ENCODE measurements at places on chromosomes 7 and 10.
A peak's percentile ranks its signal among the peaks of the same experiment; 100 is the strongest.

DNA sequence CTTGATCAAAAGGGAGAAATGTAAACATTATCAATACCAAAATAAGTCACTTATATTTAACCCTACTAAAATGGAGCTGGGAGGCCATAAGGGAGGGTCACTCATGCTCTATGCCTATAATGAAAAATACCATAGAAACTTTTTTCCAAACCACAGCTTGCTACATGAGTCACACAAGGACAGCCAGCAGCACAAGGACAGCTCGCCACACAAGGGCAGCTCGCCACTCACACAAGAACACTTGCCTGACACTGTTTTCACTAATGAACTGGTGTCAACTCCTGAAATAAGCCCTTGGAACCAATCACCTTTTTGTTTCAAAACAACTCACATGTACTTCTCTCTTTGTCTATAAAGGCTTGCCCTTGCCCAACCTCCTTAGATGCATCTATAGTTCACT is 43.3 kb downstream of the FRMPD2 start:
- no peak for DNase-seq

DNA sequence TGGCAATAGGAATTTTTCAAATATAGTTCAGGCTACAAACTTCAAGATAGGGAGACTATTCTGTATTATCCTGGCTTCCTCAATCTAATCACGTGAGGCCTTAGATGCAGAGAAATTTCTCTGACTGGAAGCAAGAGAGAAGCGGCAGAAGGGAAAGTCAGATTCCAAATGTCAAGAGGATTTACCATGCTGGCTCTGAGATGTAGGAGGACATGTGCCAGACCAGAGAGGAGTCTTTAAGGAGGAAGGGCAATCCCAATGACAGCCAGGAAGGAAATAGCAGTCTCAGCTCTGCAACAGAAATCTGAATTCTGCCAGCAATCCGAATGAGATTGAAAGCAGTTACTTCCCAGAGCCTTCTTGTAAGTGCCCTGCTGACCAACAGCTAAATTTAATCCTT is 57.4 kb downstream of the NUTM2E start:
- DNase-seq: no peak

- DNase-seq: no peak
Measured at GRCh38 chr7:23062452-23062851, 43.1 kb upstream of the KLHL7 start.

GRCh38 chr7:121797657-121798452 is 75.1 kb upstream of the PTPRZ1 start:
- no peak for DNase-seq

DNA sequence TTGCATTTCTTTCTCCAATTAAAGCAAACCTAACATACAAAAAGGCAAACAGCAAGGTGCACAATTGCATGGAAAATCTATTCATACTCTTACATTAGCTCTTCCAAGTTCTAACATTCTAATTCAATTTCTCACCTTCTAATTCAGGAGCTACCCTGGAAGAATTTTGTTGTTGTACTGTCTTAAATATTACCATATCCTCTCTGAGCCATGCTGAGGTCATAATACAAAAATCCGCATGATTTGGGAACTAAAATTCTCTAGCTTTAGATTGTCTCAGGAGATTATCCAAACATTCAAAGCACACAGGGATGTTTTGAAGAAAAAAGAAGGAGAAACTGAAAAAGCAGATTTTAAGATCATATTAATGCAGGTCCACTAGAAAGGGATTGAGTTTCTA is 229.9 kb downstream of the KIAA1217 start:
- no peak for DNase-seq

- no peak for DNase-seq
Measured at GRCh38 chr7:76065016-76065612, 17.2 kb downstream of the MDH2 start.

GRCh38 chr10:132705173-132705572 is 80.8 kb downstream of the NKX6-2 start:
- DNase-seq: peak; percentile 70

- DNase-seq: no peak
Measured at GRCh38 chr7:113831556-113831955, 87.3 kb downstream of the PPP1R3A start.

GRCh38 chr10:42690449-42691360 is 52.3 kb upstream of the ZNF33B start:
- peak; percentile 10 for DNase-seq
